ENCODE measurements at places on chromosomes 13 and 19. TPM values are rescaled to one million over a fixed set of nuclear protein-coding genes. Genes with fewer than 3 reads are reported as not detected.

- peak; percentile 6 for ATAC-seq
Measured at GRCh38 chr19:38675611-38676010, 28.2 kb downstream of the ACTN4 start.

DNA sequence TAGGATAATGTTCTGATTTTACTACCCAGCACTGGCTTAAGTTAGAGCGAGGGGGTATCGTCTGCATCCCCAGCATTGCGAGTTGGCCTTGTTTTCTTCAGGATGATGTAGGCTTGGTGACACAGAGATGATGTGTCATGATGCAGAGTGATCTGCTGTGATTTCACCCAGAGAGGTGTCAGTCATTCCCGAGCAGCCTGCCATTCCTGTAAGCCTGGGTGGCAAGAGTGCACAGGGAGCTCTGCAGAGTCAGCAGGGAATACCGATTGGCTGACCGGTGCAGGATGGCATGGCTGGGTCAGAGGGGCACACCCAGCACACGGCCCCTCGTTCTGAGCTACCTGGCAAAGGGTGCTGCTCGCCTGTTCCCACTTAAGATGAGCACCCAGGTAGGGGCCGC, 15.8 kb upstream of the GJB6 start:
- peak; percentile 91 for ATAC-seq

- peak; percentile 88 for ATAC-seq
Measured at GRCh38 chr13:82636119-82636518, 1246.2 kb downstream of the SLITRK1 start.

GRCh38 chr13:73274147-73274546, 215.3 kb downstream of the KLF5 start:
- ATAC-seq, result no peak

DNA sequence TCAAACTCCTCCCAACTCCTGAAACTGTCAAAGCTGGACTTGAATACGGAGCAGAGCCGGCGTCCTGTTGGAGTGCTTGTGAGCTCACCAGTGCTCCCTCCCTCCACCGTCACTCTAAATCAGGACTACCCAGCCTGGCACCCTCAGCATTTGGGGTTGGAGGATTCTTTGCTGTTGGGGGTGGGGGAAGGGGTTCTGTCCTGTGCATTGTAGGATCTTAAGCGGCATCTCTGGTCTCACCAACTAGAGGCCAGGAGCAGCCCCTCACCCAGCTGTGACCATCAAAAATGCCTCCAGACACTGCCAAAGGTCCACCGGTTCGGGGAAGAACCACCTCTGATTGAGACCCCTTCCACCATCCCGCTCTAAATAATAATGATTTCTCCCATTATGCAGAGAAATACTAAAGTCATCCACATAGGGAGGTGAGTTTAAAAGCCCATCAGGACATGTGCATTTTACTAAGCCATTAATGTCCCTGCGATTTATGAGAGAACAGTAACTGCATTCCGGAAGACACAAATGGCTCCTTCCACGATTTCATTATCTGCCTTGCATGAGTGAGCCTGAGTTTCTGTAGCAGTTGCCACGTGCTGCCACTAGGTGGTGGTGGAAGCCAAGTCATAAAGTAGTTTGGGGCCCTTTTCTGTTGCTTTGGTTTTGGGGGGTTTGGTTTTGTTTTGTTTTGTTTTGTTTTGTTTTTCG, 16.1 kb upstream of the USP29 start:
- peak; percentile 42 for ATAC-seq

DNA sequence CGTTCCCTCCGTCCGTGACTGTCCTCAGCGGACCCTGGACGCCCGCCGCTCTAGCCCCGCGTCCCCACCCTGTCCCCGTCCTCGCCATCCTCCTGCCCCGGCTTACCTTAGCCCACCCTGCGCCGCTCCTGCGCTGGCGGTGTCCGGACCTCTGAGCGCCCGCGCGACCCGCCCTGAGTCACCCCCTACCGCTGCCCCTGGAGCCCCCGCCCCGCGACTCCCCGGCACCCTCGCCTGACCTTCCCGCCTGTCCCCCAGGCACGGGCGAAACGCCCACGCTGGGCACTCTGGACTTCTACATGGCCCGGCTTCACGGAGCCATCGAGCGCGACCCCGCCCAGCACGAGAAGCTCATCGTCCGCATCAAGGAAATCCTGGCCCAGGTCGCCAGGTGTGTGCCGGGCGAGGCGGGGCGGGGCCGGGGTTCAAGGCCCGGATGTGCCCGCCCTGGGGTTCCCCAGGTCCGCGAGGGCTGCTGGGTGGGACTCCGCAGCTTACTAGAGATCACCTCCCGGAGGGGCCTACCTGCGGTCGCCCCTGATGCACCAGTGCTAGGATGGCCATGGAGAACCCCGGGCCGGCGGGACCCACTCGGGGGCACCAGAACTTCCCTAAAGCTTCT, 5.1 kb downstream of the HMG20B start:
- peak; percentile 7 for ATAC-seq

DNA sequence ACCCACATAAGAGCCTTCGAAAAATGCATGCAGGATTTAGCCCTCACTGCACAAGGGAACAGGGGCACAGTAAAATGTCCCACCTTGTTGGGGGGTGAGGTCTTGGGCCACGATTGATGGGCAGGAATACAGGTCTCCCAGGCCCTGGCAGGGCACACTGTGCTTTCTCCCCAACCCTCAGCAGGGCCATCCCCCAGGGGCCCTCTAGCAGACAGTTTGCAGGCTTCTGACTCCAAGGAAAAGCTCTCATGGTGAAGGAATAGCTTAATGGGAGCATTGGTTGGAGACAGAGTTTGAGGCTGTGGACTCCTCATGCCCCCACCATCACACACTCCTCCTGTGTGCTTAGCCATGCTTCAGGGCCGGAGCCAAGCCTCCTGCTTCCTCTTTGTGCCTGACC, 484.6 kb downstream of the ZNF536 start:
- ATAC-seq, result no peak

- ATAC-seq, result peak; percentile 83
Measured at GRCh38 chr19:9149997-9150396, 9.8 kb downstream of the ZNF317 start.

The GRIK5 gene
- 0.32 TPM for total RNA-seq

The S1PR4 gene
- total RNA-seq, result 1.1 TPM

Data from esophagus mucosa (tissue), 1 donor.